Cerebellum (tissue), 4 donors: ENCODE measurements at places on chromosomes 7 and 10. TPM values are rescaled to one million over a fixed set of nuclear protein-coding genes. Genes with fewer than 3 reads are reported as not detected.

The AKAP9 gene
- total RNA-seq, result 174 TPM

- DNase-seq, result no peak
These were observed 11.2 kb upstream of the SLC35B4 start for GRCh38 chr7:134327896-134328295.

DNA sequence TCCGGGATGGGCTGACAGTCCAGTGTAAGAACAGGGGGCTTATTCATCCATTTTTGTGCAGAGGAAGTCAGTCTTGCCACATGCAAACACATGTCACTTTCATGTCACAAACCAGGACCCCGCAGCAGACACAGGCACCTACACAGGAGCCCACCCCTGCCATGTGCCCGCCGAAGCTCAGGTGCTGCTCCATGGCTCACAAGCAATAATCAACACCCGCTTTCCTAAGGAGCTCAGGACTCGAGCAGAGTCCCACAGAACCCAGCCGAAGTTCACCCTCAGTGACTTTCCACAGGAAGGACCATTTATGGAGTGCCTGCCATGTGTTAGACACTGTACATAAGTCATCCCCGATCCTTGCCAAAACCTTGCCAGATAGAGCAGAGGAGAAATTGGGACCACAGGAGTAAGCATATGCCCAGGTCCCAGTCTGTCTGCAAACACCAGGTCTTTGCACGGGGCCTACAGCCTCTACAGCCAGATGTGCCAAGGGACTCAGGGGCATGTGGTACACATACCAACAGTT, 99.4 kb downstream of the EBF3 start:
- DNase-seq, result no peak

- DNase-seq, result no peak
These were observed 104.7 kb downstream of the CHCHD3 start for GRCh38 chr7:132977234-132977633.

DNA sequence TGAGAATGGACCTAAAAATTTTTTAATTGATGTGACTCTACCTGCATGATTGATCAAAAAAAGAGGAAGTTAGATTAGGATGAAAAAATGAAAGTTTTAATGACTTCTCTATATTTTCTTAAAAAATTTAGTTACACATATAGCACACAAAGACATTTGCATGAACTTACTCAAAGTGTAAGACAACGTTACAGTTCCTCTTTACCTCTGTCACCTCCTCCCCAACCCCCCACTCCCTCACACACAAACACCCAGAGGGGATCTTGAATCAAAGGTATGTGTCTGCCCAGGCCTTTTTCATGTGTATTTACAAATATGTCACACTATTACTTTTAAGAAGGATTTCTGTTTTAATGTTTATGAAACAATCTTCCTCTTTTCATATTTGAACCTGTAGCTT, 20.6 kb upstream of the CDCA7L start:
- DNase-seq, result no peak

GRCh38 chr10:7546385-7546967, 120.3 kb downstream of the ITIH5 start:
- DNase-seq, result no peak

GRCh38 chr7:114554781-114555537, 140.3 kb downstream of the FOXP2 start:
- DNase-seq, result no peak

- DNase-seq, result no peak
These were observed 350.3 kb downstream of the GPAM start for GRCh38 chr10:111833251-111833650.

The INPP5F gene
- 112 TPM for total RNA-seq

The TMEM229A gene
- 2.4 TPM for total RNA-seq

DNA sequence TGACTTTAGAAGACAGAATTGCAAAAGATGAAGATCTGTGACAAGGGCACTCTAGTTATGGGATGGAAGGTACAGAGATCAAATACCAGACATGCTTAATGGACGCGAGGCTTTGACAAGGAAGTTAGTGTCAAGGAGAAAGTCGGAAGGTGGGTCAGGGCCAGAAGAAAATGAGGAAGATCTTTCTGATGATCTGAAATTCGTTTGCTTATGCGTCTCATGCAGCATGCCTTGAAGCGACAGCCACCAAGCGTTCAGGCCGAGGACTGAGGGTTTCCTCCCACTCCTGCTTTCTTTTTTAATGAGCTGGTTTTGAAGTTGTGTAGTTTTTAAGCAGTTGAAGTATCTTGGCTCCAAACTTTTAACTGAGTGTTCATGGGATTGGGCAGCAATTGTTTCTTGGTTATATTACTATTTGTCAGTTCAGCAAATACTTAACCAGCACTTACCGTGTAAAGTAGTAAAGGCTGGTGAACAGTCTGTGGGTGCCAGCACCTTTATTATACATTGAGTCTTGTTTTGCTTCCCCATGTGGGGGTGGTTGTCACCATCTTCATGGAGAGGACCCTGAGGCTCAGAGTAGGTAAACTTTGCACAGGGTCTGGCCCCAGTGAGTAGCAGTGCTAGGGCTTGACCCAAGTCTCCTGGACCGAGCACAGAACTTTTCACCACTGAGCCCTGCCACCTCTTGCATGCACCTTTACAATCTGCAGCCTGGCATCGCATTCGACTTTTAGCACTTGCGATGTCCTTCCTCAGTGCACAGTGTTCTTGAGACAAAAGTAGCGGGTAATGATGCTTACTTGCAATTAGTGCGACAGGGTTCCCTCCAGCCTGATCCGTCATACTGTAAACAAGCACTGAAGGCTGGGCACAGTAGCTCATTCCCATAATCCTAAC, 14.3 kb upstream of the BHLHA15 start:
- no peak for DNase-seq

- no peak for DNase-seq
These were observed 8.1 kb downstream of the DLD start for GRCh38 chr7:107898997-107899594.

The NXPH1 gene
- 22.4 TPM for total RNA-seq

- no peak for DNase-seq
These were observed 36.2 kb upstream of the DUSP5 start for GRCh38 chr10:110461530-110461929.

DNA sequence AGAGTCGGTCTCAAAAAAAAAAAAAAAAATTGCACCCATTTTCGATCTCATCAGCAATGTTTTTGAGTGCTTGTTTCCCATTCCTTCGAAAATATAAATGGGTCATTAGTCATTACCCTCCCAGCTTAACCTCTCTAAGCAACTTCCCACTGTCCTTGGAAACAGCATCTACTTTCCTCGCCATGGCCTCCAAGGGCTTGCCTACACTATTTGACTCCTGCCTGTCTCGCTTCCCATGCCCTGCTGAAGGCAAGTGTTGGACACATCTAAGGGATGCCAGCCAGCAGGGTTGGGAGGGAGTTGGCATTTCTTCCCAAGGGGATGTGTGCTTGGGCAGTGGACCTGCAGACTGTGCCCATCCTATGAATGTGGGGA, 12.7 kb upstream of the RHBDD2 start:
- DNase-seq, result no peak

GRCh38 chr7:91005024-91005423, 259.2 kb upstream of the FZD1 start:
- no peak for DNase-seq

The ITPRID1 gene
- total RNA-seq, result 0.27 TPM

- no peak for DNase-seq
These were observed 197.9 kb downstream of the HDAC9 start for GRCh38 chr7:18693406-18693805.

GRCh38 chr10:88244781-88245625, 338.1 kb downstream of the RNLS start:
- DNase-seq, result no peak

The ODAD2 gene
- 6.6 TPM for total RNA-seq

GRCh38 chr7:106068538-106068961, 43.6 kb downstream of the SYPL1 start:
- no peak for DNase-seq

The PPP1R17 gene
- 4.4 TPM for total RNA-seq

DNA sequence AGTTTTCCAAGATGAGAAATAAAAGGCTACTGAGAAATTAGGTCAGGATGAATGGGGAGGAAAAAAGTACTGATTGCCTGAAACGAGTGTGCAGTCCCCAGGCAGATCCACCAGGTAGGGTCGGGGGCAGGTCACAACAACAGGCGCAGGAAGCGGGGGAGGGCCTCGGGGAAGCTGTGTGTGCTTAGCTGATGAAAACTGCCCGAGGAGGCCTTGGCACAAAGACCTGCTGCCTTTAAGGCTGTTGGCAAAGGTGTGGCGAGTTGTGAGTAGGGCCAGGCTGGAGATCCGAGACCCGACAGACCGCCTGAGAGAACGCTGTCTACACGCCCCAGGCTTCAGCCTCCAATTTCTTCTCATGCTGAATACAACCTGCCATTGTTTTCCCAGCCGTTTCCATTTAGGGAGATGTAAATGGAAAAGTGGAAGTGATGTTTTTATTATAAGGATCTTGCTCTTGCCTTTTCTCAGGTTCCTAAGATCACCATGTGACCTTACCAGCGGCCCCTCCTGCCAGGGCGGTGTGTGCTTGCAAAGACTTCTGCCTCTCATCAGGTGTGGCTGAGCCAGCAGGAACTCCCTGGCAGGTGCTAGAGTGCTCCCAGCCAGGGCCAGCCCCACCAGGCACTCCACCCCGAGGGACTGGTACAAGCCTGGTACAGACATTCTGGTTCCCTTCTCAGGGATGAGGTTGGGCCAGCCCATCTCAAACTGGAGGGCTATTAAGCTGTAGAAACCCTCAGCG, 60.8 kb downstream of the DLG5 start:
- DNase-seq, result no peak

DNA sequence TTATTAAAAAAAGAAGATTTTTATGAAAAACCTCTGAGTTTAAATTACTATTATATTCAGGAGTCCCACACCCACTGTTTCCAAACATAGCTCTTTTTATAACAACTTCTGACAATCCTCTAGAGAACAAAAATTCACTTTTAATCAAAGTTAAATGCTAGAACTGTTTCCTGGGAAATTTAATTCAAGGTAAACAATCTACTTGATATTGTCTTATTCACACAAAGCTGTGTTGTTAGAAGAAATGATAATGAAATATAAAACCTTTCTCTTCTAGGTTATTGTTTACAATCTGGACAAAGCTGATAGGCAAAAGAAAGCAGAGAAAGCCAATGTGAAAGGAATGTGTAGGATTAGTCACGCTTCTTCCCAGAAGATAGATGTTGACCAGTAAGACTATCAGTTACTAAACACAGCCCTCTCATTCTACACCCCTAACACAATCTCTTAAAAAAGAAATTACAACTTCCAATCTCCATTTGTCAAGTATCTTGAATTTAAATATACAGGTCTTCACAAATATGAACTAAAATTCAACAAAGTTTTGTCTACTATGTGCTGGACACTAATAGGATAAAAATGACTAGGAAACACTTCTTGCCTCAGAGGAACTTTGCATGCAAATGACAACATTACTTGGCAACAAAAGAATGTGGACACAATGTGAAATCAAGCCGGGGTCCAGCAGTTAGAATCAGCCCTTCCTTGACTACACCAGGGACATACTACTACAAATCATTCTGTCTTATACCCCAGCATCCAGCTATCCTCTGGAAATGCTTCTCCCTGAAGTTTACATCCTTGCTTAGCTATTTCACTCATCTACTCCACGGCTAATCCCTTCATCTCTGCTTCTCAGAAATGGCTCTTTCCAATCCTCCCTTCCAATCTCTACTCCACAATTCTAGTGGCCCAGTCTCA, 123.7 kb downstream of the IMMP2L start:
- DNase-seq, result no peak

- no peak for DNase-seq
These were observed 46.5 kb downstream of the CTBP2 start for GRCh38 chr10:125113691-125114371.

DNA sequence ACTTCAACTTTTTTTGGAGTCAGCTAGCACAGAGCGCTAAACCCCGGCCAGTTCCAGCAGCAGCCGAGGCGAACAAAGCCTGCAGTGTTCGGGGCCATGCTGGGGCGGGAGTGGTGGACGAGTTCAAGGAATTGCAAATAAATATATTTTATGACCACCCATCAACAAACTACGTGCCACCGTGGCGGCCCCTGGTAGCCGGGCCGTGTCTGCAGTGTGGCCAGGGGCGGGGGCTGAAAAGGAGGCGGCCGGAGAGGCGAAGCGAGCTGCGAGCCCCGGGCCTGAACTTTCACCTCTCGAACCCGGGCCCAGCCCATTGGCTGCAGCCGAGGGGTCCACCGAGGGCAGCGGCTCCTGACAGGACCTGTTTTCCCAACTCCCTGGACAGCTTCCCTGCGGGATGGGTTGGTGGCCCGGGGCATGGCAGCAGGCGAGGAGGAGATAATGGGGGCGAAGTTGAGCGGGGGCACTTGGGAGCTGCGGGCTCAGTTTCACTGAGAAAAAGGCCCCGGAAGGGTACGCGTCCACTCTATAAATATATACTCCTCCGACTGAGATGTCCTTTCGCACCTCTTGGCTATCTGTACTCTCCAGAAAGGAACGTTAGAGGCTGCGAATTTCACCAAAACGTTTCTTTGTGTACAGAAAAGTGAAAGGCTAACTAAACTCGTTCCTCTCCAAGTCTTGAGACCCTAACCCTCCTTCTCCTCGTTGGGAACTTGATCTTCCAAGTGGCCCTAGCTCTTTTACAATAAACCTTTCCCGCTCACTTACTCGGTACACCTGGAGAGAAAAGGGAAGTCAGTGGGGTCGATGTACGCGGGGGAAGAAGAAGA, 164.6 kb upstream of the PPP1R3A start:
- DNase-seq, result no peak

- no peak for DNase-seq
These were observed 71.1 kb downstream of the GBF1 start for GRCh38 chr10:102316421-102316820.

- no peak for DNase-seq
These were observed 347.9 kb upstream of the MEOX2 start for GRCh38 chr7:16034353-16034752.

DNA sequence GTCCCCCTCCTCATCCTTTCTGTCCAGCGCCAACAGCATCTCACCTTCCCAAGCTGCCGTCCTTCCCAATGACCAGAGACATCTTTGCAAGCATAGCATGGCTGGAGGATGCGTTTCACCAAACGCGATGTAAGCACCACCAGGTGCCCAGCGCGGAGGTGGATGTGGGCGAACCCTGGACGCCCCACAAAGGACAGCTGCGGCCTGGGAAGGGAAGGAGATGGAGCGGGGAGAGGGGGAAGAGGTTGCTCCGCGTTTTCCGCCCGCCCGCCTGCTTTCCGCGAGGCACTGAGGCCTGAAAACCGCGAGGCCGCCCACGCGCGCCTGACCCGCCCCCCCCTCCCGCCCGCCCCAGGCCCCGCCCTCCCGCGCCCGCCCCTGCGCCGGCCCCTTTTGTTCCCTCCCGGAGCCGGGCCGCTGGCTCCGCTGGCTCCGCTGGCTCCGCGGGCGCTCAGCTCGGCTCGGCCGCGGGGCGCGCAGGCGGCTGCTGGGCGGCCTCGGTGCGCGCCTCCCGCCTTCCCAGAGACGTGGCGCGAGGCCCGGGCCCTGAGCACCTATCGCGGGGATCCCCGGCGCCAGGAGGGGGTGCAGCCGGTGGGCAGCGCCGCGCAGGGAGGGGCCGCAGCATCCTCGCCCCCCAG, at the start of gene CLIP2:
TSS of gene CLIP2 (plus strand) at position 390 of the 641 bp plus-strand sequence. CDS start 28,140 bp downstream, outside the sequence.
- peak; percentile 94 for DNase-seq

The LRRC17 gene
- total RNA-seq, result 33.6 TPM

DNA sequence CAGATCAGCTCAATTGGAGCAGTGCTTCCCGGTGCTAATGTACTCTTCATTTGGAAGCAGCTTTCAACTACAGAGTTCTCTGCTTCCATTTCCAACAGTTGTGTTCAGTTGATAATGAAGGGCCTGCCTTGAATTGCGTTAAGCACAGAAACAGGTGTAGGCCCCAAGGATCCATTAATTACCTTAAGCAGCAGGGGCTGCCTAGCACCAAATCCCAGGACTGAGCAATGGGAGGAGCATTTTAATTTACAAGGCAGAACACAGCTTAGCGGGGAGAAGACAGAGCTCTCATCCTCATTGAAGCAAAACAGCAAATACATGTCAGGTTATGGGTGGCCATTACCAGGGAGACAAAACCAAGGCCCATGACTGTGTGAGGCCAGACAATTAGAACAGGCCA, 349.6 kb downstream of the TFEC start:
- no peak for DNase-seq
